ENCODE measurements at places on chromosomes 1 and 21.

DNA sequence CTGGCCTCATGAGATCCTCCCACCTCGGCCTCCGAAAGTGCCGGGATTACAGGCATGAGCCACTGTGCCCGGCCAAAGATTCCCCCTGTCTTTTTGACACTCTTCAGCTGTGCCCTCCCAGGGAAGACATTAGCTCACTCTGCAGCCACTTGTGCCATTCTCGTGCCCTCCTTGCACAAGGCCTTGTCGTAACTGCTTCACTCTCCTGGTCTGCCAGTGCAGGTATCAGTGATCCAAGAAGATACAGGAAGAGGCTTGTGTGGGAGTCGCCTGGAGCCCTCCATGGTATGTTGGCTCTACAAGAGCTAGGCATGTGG, 22.0 kb upstream of the WDR26 start:
- DNase-seq: no peak

GRCh38 chr1:84289169-84289785, 12.2 kb upstream of the SAMD13 start:
- no peak for DNase-seq

GRCh38 chr1:193806079-193807048, 620.0 kb upstream of the B3GALT2 start:
- DNase-seq: no peak

DNA sequence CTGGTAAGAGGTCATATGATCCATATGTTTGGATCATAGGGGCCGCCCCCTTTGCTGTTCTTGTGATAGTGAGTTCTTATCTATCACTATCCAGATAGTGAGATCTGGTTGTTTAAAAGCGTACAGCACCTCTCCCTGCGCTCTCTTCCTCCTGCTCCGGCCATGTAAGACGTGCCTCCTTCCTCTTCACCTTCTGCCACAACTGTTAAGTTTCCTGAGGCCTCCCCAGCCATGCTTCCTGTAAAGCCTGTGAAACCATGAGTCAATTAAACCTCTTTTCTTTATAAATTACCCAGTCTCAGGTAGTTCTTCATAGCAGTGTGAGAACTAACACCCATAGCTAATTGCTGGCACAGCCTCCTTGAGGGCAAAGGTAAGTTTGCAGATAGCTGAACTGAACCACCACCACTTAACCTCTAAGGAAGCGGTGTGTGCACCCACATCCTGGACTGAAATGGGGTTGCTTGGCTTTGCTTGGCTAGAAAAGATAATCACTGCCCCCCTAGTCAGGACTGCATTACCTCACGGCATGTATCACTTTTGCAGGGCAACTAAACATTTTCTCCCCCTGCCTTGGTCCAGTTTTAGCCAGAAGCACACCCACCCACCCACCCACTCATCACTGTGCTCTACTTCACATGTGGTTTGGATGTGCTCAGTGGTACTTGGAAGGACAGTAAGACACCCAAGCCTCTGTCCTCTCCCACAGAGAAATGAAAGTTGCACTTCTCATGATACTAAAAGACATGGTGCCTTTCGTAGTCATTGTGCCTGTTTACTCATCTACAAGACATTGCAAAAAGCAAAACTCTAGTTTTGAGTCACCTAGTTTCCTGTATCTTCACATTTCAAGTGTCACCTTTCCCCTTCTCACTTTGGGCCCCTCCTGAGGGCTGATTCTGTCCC, 23.1 kb upstream of the PTAFR start:
- no peak for DNase-seq

DNA sequence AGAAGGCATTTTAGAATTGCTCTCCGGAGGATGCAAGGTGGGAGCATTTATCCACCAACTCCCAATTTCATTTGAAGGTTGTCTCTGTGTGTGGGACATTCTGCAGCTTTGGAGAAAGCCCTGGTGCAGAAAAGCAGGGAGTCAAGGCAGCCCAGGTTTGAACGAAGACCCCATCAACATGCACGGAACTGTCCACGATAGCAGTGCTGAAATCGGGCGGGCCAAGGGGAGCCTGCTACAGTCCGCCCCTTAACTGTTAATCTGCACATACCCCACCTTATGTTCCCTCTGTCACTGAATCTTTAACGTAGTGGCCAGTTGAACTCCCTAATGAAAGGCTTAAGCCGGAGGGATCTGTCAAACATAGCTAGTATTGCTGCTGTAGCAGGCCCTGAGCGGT, 68.8 kb upstream of the C1orf174 start:
- DNase-seq: no peak

GRCh38 chr1:151613282-151613780, 1.5 kb downstream of the SNX27 start:
- no peak for DNase-seq

DNA sequence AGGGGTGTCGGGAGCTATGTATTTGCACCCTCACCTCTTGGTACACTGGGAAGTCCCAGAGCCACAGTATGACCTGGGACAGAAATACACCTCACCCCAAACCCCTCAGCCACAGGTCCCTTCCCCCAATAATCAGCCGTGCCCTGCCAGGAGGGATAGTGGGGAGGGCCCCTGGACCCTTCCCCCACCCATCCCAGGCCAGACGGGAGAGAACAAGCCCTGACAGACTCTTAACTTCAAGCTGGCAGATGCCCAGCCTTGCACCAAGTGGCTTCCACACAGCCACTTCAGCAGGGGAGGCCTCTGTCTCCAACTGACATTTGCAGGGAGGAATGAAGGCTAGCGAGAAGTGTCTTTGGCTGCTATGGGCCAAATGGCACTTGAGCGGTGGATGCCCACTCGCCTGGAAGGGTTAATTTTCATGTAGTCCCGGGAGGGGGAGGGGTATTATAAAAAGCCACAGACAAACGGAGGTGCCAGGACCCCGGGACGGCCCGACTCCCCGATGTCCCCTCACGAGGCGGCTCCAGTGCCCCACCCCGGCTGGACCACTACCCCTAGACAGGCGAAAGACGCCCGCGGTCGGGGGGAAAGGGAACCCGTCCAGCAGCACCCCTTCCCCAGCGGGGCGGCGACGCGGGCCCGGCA, 495 bp downstream of the SYNC start:
- DNase-seq: no peak

GRCh38 chr1:82018319-82018718, 217.6 kb downstream of the ADGRL2 start:
- DNase-seq: no peak

GRCh38 chr1:203408486-203409481, 57.9 kb upstream of the FMOD start:
- DNase-seq: peak; percentile 40

- DNase-seq: peak; percentile 40
Measured at GRCh38 chr1:223041481-223041880, 101.6 kb downstream of the TLR5 start.

GRCh38 chr1:15706751-15707150, 22.6 kb downstream of the PLEKHM2 start:
- DNase-seq: no peak

DNA sequence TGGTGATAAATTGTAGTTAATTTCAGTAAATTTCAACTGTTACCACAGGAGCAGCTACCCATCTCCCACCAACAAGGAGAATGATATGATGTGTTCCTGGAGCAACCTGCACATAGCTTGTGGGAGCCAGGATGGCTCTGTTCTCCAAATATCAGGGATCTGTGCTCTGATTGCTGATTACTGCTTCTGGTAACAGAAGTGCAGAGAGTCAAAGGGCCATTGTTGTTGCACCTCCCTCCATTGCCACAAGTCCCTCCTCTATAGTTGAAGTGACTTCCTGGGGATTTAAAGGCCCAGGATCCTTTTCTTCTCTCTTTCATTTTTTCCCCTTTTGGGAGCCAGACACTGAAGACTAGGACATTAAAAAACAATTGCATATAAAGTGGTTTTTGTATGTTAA, 51.6 kb upstream of the HPDL start:
- no peak for DNase-seq

DNA sequence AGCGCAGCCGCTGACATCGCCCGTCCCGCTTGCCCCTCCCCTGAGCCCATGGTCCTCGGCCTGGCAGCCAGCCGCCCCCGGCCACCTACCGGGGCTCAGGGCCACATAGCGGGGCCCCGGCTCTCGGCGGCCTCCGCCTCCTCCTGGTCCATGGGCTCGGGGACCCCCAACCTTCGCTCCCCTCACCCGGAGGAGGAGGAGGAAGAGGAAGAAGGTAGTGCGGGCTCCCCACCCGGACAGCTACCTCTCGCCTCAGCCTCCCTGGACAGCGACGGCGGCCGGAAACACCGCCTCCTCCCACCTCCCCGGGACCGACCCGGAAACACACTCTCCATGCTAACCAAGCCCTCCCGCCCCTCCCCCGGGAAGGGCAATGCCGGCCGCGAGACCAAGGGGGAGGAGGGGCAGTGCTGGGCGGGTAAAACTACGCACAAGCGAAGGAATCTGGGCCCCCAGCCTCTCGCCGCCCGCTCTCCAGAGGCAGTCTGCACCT, at the start of gene KIAA0319L:
Gene KIAA0319L (minus strand): TSS at position 286 of the 493 bp plus-strand sequence. CDS start 2,912 bp downstream, outside the sequence.
- peak; percentile 89 for DNase-seq

DNA sequence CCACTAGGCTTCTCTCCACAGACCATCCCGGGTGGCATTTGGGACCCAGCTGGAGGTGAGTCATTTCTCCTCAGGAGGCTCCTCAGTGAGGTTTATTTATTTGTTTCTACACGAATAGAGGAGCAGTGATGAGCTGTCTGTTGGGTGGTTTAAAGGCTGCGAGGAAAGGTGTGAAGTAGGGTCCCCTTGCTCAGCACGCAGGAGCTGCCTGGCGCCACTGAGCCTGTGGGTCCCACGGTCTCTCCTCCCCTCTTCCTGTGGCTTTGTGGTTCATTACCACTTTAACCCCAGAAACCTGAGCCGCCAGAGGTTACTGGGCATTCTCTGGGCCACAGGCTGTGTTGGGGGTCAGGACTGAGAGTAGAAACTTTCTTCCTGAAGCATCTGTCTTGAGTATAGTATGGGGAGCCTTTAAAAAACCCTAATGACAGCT, 39.9 kb downstream of the IL6R start:
- no peak for DNase-seq

GRCh38 chr1:219331424-219331823, 157.7 kb downstream of the LYPLAL1 start:
- DNase-seq: no peak

DNA sequence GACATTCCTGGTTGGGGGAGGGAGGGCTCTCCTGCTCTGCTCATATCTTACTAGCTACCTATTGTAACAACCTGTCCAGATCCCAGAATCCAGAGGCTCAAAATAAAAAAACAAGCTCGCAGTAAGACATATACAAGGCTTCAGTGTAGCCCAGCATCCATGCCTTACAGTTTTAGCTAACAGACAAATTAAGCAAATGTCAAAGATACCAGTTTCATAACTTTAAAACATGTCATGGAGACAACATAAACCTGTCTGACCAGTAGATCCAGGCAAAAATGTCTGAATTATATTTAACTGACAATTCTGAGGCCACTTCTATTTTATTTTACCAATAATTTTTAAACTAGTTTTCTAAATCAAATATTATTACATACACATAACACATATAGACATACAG, 167.7 kb upstream of the TNR start:
- DNase-seq: no peak

GRCh38 chr1:17121881-17122280, 2.6 kb upstream of the PADI2 start:
- DNase-seq: no peak

DNA sequence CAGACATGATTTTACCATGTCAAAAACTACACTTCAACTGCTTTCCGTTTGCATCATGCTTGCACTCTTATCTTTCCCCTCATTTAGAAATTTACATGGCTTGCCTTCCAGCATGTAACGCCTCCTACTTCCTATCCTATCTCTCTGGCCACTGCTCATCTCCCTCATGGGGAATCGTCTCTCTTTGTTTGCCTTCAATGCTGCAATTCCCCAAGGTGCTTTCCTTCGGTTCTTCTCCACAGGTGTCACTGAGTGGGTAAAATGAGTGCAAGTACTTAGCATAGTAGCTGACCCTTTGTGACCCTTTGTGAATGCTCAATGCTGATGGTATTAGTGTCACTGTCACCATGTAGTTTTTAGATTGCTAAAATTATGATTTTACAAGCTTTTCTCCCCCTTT, 63.1 kb downstream of the APP start:
- DNase-seq: no peak

Measured in body of pancreas (tissue), 4 donors.